ENCODE measurements at places on chromosomes 1 and 21.

DNA sequence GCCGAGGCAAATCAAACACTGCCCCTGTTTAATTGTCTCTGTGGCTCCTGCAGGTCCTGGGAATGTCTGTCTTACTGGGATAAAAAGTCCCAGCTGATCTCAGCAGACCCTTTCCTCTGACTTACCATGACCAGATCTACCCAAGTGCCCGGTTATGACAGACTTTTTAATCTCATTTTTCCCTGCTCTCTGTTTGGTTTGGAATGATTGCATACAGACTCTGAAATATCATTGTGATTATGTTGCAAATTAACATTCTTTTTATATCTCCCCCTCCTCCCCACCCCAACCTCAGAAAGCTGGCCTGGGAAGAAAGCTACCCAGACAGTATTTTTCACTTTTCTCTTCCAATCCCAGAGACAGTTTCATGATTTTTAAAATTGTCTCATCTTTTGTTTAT is 16.3 kb downstream of the RAB7B start:
- no peak for DNase-seq

DNA sequence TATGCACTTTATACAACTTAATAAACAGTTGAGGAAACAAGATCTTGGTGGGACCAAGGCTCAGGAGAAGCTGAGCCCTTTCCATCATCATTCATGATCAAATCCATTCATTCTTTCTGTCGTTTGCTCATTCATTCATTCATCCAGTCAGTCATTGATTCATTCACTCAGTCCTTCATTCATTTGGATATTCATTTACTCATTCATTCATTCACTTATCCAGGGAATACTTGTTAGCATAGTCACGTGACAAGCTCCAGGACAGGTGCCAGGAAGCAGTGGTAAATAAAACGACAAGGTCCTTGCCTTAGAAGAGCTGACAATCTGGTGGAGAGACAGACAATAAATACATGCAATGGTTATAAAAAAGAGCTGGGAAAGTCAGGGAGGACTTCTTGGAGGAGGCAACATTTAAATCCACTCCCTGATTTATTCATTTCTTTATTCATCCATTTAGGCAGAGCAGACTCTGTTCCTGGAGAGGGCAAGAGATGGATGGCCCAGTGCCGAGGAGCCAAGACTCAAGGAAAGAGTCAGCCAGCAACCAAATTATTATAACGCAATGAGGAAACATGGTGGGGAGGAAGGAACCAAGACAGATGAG is 74.1 kb upstream of the CASZ1 start:
- DNase-seq, result no peak

DNA sequence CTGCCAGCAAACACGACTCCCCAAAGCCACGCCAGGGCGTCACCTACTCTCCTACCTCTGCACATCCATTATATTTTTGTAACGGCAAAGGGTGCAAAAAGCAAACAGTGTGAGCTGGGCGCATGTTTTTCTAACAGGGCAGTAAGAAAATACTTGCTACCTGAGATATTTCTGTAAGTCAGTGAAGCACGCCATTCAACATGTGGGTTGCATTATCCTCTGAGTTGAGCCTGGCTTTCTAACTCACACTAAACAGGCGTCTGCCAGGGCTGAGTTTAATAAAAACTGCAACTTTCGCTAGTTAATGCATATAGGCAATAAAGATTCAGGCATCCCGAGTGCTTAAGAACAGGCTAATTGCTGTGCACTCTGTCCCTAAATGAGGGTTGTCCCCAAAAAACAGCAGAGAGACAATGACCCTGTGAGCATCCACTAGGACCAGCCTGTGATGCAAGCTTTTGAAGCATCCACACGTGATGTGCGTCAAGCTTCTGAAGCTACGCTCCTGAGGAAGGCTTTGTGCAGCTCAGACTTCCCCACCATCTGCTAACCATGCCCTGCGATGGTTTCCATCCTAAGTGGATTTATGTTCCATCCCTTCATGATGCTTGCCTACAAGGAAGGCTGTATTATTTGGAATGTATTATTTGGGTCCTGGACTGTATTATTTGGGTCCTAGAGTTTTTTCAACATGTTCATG is 70.0 kb upstream of the SIM2 start:
- no peak for DNase-seq

- no peak for DNase-seq
These were observed 11.1 kb downstream of the MTX1 start for GRCh38 chr1:155219592-155220031.

GRCh38 chr1:218624052-218624451 is 278.9 kb downstream of the TGFB2 start:
- DNase-seq, result no peak

DNA sequence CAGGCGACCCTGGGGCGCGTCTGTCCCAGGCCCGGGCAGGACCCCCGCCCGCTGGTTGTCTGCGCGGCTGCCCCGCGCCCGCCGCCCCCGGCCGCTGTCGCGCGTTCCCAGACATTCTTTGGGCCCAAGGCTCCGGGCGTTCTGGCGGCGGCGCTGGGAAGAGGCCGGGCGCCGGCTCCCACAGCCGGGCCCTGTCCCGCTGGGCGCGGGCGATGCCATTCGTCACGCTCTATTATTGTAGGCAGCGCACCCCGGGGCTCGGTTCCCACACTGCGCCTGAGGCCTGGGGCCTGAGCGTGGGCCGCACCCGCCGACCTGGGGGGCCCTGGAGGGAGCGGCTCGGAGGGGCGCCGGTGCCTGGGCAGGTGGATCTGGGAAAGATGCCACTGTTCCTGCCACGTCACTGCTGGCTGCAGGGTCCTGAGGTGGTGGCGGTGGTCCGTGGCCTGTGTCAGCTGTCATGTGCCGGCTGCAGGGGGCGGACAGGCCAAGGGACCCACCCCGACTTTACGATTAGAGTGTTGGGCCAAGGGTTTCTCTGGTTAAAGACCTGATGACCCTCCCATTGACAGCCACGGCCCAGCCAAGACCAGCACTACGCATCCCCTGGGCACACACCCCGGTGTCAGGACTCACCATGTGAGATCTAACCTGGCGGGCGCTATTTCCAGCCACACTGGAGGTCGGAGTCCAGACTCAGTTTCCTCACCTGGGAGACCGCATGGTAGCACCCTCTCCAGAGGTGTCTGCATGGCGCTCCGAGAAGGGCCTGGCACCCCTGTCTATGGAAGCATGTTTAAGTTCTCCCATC is 55.1 kb upstream of the ADARB1 start:
- DNase-seq, result no peak

DNA sequence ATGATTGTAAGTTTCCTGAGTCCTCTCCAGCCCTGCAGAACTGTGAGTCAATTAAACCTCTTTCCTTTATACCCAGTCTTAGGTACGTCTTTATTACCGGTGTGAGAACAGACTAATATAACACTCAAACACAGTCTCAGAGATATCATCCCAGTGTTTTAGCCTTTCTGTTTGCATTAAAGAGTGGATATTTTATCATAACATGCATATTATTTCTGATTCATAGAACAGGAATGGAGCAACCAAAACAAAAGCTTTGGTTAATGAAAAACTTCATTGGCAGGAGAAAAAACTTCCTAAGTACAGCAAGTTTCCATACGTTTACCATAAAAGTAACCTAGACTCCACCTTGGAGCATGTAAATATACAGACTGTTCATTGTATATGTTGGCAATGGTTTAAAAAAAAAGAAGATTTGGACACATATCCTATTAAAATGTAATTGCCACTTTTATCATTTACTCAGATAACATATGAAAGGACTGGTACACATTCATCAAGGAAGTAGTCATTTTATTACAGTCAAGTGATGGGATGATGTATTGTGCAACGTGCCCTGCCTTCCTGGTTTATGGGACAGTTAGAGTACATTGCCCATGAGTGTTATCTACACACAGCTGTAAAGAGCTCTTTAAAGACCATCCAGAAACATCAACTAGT is 144.8 kb downstream of the ETS2 start:
- no peak for DNase-seq

- no peak for DNase-seq
These were observed 56.4 kb upstream of the ADORA3 start for GRCh38 chr1:111559736-111560279.

Data from cortex of kidney (tissue), 1 donor.